Sigmoid colon (tissue), 7 donors: ENCODE measurements at places on chromosomes 5 and 9.

DNA sequence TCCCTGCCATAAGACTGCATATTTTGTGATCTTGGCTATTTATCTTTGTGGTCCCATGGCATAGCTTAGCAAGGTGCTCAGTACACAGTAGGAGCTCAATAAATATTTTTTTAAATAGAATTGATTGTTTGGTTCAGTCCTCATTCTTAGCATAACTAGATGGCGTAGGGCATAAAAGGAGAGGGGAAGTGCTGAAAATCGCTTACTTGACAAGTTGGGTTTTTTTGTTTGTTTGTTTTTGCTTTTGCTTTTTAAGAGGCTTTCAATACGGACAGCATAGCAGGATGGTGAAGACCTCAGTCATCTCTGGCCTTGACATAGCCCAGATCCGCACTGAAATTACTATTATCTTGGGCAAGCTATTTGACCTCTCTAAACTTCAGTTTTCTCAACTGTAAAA lies 86.6 kb upstream of the RANBP3L start:
- no peak for DNase-seq

DNA sequence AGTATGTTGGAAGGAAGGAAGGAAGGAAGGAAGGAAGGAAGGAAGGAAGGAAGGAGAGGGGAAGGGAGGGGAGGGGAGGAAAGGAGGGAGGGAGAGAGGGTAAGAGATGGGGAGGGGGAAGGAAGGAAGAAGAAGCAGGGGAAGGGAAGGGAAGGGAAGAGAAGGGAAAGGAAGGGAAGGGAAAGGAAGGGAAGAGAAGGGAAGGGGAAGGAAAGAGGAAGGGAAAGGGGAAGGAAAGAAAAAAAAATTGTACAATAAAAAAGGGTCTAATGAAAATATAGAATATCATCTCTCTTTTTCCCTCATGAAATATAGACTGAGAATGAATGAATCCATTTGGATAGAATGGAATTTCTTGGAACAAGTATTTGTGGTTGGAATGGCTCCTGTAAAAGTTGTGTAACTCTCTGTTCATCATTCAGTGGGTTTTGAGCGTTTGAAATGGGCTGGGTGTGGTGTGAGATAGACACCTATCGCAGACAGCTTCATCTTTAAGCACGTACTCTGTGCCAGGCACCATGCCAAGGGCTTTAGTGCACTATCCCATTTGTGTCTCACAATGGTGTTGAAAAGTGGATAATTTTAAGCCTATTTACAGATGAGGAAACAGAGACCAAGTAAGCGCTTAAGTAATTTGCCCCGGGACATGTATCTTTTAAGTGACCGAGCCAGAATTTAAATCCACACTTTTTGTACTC lies 11.6 kb upstream of the PAPPA start:
- no peak for DNase-seq

DNA sequence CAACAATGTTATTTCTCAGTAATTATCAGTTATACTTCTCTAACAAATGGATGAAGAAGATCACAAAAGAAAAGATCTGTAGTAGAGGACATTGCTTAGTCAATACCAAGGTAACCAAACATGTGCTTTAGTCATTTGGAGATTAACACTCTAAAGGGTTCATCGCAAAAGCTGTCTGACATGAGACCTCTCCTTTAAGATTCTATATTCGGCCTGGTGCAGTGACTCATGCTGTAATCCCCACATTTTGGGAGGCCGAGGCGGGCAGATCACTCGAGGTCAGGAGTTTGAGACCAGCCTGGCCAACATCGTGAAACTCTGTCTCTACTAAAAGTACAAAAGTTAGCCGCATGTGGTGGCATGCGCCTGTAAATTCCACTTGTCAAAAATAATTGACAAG lies 18.3 kb upstream of the CKMT2 start:
- no peak for DNase-seq

- no peak for DNase-seq
These were observed 58.9 kb downstream of the NDFIP1 start for GRCh38 chr5:142167458-142167857.

DNA sequence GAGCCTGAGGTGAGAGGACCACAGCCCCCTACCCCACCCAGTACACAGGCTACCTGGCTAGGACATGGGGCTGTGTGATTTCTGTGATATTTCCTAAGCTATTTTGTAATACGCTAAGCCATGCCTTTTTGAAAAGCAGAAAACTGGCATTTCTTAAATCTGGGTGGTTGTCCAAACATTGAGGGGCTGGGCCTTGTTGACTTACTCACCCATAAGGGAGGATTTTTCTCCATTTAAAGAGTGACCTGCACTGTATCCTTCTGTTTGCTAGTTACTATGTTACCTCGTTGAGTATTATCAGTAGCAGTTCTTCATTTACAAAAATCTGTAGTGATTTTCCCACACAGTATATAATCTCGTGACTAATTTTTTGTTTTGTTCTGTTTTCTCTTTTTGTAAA lies 117.5 kb upstream of the OTULINL start:
- DNase-seq = no peak

DNA sequence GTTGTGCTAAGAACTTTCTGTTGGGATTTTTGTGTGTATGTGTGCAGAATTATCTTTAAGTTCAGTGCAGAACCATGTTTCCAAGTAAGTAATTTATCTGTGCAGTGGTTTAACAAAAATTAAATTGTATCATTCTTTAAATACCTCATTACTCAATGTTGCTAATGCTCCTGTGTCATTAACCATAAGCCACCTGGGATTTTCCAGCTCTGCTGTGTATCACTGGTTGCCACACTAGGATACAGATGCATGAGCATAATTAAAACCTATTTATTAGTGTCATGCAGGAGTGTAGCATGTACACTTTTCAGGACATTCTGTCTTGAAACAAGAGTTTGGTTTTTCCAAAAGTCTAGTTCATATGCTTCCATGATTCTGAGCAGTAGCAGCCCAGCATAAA lies 120.4 kb upstream of the PTGER4 start:
- no peak for DNase-seq

DNA sequence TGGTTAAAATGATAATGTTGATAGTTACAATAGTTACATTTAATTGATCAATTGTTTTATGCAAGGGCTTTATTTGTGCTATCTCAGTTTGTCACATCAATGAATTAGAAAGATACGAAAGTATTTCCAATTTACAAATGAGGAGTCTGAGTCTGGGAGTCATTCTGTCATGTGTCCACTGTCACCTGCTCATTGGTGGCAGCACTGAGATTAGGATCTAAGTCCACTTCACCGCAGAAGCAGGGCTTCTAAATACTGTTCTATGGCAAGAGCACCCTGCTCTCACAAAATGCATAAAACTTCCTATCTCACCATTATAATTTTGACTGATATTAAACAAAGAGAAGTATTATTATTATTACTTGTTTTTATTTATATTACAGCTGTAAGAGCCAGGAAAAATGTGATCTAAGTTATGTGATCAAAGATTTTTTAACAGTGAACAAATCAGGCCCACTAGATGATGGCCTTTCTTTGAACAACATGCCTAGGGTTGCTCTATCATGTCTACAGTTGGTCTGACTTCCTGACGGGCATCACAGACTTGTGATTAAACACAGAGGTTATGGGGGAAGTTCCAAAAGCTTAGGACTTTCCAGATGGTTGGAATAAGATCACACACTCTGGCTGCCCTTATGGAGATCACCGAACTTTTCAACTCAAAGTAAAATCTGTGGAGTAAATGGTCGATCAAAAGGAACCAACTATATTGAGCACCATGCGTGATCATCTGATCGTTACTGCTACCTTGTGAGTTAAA lies 15.1 kb downstream of the TLR4 start:
- no peak for DNase-seq

DNA sequence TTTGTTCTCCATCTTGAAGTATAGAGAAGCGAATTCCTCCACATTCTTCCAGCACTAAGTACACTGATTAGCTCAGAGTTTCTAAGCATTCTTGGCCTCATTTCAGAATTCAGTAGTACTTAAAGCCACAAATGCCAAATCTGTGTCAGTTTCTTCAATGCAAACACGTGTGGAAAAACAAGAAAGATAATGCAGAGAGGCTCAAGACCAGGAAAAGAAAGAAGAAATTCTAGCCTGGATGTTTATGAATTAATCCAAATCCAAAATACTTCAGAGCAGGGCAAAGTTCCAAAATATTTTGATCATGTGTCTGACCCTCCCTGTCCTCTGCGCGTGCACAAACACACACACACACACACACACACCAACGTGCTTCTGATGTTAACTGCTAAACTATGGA lies 457.6 kb downstream of the SLCO4C1 start:
- DNase-seq = no peak

DNA sequence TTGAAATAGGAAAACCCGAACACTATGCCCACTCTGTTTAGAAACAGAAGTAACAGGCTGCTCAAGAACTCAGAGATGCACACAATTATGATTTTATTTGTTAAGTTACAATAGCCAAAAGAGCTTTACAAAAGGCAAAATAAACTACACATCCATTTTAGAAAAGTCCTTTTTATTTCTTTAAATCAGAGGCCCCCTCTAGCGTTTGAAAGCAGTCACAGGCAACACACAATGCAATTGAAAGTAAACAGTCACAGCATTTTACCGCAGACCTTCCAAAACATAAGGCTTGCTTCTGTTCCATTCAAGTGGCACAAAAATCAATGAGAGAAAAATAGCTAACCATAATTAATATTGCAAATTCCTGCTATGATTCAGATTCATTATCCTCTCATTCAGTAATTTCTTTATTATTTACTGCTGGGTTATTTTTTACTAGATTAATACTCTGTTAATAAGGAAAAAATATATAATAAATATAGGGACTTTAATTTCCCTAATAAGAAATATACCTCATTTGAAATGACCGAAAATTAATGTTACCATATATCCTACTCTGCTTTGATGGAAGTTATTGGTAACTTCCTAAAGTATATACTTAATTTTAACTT lies 78.3 kb downstream of the CEP120 start:
- no peak for DNase-seq

DNA sequence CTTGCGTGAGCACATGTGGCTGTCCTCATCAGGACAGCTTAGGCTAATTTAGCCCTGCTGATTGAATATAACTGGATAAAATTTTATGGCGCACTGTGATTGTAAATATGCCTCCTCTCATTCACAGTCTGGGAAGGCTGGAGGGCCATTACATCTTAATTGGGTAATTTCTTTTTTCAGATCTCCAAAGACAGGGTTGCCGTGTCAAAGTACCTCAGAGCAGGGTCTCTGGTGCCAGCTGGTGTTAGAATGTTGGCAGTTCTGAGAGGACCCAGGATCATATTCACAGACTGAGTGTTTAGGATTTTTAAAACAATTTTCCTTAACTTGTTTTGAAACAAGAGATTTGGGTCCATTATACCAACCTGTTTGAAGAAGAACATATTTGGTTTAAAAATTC lies 455.7 kb upstream of the TLE4 start:
- no peak for DNase-seq

- DNase-seq = no peak
These were observed 325.8 kb downstream of the PRR16 start for GRCh38 chr5:120789918-120790317.

- DNase-seq = no peak
These were observed 34.5 kb upstream of the SPARC start for GRCh38 chr5:151721087-151721646.

DNA sequence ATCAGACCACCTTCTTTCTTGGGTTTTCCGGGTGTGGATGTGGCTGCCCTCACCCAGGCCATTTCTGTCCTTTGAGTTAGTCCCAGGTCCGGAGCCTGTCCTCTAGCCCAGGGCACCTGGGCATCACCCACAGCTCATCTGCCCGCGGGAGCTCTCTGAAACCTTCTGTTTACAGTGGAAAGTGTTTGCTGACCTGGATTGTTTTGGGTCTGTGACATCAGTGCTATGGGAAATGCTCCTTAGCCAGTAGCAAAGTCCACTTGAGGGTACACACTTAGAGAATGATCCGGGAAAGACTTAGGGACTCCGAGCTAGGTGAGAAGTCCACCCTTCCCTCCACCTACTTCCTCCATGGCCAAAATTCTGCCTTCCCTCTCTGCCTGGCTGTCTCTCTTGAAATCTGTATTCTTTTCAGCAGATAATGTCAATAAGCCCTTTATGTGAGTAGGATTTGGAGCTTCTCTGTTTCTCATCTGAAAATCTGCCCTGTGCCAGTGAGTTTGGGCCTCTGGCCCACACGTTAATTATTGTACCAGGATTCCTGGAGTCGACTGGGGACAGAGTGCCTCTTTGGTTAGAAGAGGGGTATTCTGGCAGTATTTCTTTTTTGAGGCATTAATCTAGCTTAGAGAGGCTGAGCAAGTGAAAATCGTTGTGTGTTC lies 19.9 kb downstream of the ABLIM3 start:
- no peak for DNase-seq

- no peak for DNase-seq
These were observed 123.8 kb downstream of the FGF18 start for GRCh38 chr5:171543148-171543815.

DNA sequence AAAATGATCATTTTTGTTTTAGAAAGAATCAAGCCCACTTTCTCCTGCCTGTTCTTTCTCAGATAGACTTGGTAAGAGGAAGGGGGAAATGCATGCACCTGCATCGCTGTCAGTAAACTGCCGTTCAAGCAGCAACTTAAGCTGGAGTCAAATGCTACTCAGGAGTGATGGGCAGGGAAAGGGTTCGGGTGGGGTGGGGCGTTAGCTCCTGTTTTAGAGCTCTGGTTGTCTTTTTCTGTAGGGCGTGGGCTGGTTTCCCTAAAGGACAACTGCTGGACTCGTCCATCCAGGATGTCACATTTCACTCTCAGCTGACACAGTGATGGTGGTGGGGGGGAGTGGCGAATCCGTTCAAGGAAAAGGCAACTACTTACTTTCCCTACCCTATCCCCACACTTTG lies 75.0 kb downstream of the NDFIP1 start:
- DNase-seq = peak; percentile 21

DNA sequence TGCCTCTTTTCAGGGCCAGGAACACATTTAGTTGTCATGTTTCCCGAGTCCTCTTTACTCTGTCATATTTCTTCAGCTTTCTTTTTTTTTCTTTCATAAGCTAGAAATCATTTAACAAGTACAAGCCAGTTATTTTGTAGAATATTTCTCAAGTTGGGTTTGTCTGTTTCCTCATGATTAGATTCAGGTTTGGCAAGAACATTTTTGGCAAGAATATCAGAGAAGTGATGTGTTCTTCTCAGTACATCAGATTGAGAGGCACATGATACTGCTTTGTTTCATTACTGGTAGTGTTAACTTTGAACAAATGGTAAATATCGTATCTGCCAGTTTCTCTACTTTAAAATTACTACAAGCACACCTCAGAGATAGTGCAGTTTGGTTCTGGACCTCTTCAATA lies 45.1 kb downstream of the PCSK5 start:
- no peak for DNase-seq

GRCh38 chr5:102754767-102755431 lies at the start of gene PAM:
Gene PAM, plus strand, starts transcription at chr5:102755305. Its CDS starts 110,891 bp downstream, at chr5:102866196.
- peak; percentile 88 for DNase-seq

- peak; percentile 77 for DNase-seq
These were observed at the start of gene CARD9 for GRCh38 chr9:136373300-136374182. Gene CARD9, minus strand, starts transcription at chr9:136373669. Its CDS starts 1,591 bp downstream, at chr9:136372078.

GRCh38 chr5:55004729-55005128 lies 19.3 kb upstream of the GZMK start:
- no peak for DNase-seq

DNA sequence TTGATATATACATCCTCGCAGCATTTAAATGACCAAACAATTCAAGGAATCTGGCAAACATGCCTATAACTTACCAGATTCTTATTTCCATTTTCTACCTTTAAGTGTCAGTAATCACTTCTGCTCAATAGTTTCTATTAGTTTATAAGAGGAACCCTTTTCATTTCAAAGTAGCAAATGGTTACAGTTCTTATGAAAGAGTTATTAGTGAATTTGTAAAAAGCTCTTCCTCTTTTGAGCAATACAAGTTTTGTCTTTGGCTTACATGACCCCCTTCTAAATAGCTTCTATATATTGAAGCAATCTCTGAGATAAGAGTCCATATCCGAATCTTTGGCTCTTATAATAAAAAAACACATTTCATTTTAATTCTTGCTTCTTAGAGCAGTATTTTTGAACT lies 42.0 kb downstream of the ELL2 start:
- DNase-seq = no peak
